BJ (cell line): ENCODE measurements at places on chromosomes 16 and 17.

- DNase-seq = no peak
Observed at GRCh38 chr16:89409161-89409711, 81.1 kb downstream of the ANKRD11 start.

- DNase-seq = no peak
Observed at GRCh38 chr17:49338883-49339282, 23.2 kb downstream of the ZNF652 start.

DNA sequence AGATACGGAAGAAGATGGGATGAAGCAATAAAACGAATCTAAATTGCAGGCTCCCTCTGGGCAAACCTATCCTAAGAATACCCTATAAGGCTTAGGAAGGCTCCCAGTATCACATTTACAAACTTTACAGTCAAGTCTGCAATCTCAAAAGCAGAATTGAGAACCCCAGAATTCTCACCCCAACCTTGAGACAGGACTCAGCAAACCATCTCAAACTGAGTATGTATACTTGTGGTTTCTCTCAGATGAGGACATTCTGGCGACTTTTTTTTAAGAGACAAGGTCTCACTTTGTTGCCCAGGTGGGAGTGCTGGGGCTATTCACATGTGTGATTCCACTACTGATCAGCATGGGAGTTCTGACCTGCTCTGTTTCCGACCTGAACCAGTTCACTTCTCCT lies 19.3 kb upstream of the ITGA2B start:
- no peak for DNase-seq

- no peak for DNase-seq
Observed at GRCh38 chr17:78107457-78107856, 21.1 kb downstream of the TMC6 start.
